Ecto neural progenitor cell (in vitro differentiated cells): ENCODE measurements at places on chromosomes 16 and 17.

DNA sequence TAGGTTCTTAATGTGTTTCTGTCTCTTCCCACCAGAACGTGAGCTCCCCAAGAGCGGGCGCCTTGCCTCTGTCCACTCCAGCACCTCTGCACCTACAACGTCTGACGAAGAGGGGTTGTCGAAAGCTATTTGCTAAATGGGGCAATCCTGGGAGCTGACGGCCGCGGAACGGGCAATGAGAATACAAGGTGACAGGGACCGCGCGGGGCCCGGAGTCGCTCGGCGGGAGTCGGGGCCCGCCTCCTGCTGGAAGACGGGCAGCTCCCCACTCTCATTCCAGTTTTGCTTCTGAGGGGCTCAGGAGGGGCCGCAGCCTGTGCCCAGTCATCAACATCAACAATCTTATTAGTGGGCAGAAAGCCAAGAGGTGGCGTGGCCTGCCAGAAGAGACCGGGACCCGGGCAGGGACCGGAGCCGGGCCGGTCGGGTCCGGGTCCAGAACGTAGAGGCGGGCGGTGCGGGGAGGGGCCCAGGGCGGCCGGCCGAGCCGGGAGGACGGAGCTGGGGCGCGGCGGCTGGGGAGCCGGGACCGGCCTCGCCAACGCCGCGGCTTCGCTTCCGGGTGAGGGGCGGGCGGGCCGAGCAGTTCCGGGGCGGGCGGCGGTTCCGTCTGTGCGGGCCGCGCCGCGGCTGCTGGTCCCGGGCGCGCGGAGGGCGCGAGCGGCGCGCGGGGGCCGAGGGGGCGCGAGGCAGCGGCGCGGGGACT, at the start of gene MOSMO:
Gene MOSMO (plus strand): TSS at position 603 of the 706 bp plus-strand sequence. CDS start 191 bp downstream, outside the sequence.
- peak; percentile 69 for DNase-seq

GRCh38 chr17:75764417-75764710, 628 bp downstream of the GALK1 start:
- no peak for DNase-seq

DNA sequence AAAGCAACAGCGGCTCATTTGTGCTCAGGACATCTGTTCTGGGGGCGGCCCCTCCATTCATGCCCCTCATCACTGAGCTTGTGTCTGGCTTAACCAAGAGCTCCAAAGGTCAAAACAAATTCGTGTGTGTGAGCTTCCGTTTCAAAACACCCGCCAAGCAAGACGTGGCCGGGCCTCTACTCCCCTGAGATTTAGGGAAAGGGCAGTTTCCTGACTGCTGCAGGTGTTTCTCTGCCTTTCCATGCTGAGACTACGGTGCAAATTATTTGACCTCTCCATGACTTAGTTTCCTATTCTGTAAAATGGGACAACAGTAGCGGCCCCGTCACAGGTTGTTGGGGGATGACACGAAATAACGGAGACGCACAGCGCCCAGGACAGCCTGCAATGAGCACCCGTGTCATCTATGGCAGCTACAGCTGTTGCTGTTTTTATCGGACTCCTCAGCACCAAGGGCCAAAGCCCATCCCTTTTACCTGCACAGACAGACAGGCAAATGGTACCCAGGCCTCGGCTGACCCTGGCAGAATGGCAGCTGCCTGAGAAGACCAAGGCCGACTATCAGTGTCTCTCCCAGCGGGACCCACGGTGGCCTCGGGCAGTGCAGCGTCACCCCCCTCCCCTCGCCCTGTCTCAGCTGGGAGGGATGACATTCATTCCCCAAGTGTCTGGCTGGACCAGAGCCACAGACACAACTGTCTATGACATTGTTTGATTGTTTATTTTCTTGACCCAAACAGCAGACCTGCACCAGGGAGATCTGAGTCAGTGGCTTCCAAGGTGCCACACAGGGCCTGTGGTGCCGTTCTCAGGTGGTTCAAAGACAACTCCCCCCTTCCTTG, 50.7 kb upstream of the DOC2B start:
- no peak for DNase-seq

DNA sequence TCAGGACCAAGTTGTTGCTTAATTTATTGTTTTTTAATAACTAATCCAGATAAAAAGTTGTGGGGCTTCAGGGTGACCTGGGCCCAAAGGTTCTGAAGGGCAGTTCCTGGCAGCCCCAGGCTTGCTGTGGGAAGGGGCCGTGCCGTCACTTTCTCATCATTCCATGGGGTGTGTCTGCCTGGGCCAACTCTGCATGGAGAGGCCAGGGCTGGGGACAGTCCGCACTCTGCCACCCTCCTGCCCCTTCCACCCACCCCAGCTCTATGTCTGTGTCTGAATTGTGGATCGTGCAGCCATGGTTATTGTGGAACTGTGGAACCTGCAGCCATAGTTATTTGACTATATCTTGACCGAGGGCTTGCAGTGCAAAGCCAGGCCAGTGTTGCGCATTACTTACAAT, 4.0 kb downstream of the LIMD2 start:
- peak; percentile 43 for DNase-seq

DNA sequence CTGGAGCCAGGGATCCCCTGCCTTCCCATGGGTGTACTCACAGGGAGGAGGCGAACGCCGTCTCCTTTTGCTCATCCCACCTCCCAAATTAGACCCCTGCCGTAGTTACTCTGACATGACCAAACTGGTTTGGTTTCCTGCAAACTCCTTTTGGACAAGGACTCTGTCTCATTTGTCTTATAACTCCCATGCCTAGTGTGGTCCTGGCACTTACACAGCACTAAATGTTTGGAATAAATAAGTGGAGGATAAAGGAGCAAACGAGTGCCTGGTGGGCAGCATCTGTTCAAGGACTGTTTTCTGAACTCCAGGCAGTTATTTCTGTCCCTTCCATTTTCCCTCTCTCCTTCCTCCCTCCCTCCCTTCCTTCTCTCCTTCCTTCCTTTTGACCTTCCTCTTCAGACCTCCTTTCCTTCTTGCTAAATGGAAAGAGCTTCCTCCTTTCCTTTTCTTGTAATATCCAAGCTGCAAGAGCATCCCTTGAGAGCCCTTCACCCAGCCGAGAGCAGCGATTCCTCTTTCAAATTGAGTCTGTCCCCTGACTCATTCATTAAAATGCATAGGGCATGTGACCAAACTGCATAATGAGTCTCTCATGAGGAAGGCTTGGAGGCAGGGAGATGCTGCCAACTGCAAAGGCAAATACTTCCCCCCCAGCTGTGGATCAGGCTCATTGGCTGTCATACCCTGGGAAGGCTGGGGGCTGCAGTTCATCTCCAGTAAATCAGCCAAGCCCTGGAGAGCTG, 36.8 kb downstream of the CHD9 start:
- DNase-seq: no peak

GRCh38 chr17:81241648-81242420, 2.7 kb downstream of the NDUFAF8 start:
- peak; percentile 90 for DNase-seq

GRCh38 chr16:964356-965035, 6.3 kb downstream of the LMF1 start:
- no peak for DNase-seq

DNA sequence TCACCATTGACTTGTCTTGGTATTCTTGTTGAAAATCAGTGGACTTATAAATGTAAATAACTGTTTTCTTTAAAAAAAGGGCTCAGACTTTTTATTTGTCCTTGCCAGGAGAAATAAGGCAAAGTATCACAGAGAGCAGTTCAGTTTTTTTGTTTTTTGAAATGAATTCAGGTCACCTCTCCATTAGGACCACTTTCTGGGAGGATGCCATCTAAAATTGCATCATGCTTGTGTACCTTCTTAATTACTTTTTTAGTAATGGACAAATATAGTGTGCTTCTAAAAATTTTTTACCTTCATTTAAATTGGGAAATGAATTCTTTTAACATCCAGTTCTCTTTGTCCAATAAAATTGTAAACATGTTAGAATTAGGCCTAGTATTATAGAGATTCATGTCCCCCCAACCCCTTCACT, 210.0 kb downstream of the BCAS3 start:
- DNase-seq: no peak

DNA sequence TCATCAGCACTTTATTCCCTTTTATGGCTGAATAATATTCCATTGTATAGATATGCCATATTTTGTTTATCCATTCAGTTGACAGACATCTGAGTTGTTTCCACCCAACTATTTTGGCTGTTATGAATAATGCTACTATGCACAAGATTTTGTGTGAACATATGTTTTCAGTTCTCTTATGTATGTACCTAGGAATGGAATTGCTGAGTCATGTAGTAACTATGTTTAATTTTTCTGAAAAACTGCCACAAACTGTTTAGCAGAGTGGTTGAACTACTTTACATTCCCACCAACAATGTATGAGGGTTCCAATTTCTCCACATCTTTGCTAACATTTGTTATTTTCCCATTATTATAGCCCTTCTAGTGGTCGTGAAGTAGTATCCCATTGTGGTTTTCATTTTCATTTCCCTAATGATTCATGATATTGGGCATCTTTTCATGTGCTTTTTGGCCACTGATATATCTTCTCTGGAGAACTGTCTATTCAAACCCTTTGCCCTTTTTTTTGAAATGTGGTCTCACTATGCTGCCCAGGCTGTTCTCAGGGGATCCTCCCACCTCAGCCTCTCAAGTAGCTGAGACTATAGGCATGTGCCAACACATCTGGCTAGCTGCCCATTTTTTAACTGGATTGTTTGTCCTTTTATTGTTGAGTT, 26.3 kb downstream of the SMURF2 start:
- DNase-seq: no peak

DNA sequence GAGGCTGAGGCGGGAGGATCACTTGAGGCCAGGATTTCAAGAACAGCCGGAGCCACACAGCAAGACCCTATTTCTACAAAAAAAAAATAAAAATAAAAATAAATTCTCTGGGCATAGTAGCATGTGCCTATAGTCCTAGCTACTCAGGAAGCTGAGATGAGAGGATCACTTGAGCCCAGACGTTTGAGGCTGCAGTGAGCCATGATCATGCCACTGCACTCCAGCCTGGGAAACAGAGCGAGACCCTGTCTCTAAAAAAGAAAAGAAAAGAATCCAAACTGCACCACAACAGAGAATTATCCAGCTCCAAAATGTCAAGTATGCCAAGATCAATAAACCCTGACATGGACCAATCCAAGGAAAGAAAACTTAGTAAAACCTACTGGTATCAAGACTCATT, 78.9 kb upstream of the NOL11 start:
- DNase-seq: no peak

- peak; percentile 87 for DNase-seq
Measured at GRCh38 chr17:1055751-1056645, 59.1 kb downstream of the TIMM22 start.

DNA sequence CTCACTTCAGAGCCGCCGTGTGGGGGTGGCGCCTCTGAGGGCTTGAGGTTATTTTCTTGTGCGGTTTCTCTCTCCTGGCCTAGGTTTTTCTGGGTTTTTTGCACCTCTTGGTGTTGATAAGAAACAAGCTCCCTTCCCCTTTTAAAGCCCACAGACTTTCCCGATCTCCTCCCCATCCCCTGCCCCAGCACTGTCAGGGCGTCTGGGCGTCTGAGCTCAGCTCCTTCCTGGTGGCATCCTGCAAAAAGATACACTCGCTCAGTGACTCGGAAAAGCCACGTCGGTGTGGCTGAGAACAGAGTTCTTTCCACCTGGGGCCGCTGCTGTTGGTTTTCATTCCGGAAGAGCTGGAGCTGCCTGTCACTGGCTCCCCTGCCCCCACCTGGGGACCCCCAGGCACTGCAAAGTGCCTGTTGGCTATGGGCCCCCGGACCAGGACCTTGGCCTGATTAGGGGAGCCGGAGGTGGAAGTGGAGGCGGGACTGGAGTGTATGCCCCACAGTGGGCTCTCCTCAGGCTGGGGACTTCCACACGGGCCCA, 14.5 kb downstream of the BAIAP2 start:
- no peak for DNase-seq

- no peak for DNase-seq
Measured at GRCh38 chr17:57574040-57574513, 171.0 kb downstream of the CCDC182 start.

DNA sequence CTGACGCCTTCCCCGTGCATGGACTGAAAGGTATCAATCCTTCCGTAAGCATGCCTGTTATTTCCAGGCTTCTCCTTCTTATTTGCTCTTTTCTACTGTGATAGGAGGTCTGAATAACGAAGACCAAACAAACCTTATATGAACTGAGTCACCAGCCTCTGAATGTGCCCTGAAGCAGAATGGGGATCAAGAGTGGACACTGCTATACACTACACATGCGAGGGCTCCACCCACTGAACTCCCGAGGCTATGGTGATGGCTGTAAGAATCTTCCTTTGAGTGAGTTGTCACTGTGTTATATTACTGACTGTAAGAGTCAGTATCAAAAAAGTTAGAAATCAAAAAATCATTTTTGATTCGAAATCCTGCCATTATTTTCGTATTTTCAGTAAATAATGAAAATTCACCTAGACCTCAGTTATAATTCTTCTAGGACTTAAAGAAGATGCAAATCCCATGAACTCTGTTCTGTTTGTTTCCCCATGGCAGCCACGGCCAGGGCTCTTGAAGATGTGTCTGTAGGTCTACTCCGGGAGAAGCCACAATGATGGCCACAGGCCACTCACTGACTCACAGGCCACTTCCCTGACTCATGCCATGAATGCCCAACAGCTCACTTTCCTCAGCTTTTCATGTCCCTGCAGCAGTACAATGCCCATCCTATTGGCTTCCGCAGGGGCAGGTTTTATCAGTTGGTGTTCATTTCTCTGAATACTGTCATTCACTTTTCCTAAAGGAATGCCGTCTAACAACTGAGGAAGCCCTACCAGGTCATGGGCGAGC, 54.7 kb downstream of the ZZEF1 start:
- no peak for DNase-seq

DNA sequence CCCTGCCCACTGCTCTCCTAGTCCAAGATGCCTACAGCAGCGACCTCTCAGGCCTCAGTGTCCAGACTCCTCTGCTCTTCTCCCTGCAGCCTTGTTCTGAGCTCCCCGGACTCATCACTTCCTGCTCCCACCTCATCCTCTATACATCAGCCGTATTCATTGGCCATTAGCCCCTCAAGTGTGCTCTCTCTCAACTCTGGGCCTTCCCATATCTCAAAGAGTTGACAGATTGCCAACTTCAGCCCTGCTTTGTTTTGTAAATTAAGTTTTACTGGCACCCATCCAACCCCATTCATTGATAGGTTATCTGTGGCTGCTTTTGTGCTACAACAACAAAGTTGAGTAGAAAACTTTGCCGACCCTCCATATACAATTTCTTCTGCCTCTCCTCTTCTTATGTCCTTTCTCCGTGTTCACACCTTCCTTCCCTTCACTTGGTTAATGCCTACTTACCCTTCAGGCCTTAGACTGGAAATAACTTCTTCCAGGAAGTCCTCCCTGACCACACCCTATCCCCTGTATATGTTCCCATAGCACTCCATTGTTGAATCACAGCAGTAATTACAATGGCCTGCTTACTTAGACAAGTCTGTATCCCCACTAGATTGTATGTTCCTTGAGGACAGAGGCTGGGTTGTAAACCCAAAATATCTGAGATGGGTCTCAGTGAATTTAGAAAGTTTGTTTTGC, 63.4 kb upstream of the TANC2 start:
- no peak for DNase-seq

- no peak for DNase-seq
Measured at GRCh38 chr16:26491962-26492361, 574.8 kb upstream of the C16orf82 start.
